ENCODE measurements at places on chromosomes 7 and 10.

- DNase-seq = no peak
These were observed 27.6 kb upstream of the ZNF32 start for GRCh38 chr10:43676331-43676730.

DNA sequence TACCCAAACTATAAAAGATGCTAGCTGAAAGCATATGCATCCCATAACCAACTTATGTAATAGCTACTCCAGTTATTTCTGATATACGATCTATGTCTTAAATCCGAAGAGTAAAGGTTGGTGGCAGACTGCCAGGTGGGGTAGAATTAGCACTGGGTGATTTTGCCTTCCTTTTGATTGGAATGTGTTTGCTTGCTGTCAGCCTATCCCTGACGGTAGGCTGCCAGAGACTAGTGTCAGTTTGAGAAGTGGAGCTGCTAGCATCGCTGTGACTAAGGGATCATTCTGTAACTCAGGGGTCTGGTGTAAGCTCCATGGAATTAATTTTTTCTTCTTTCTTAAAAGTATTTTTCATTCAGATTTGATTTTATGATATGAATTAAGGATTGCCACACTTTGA lies 9.5 kb upstream of the SEM1 start:
- no peak for DNase-seq

- DNase-seq = no peak
These were observed 14.5 kb upstream of the VCL start for GRCh38 chr10:73983096-73984047.

DNA sequence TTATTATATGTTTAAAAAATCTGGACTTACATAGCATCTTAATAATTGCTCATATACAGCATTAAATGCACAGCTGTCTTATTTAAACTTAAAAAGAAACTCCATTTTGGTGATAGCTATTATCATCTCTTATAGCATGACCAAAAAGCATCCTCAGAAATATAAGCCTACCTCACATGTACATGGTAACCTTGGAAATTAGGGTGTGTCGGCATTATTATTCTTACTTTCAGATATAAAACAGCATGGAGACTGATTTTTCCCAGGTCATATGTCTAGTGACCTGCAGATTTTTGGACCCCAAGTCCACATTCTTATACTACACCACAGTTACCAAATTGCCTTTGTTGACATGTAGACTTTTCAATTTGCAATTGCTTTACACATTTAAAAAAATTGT lies 29.1 kb upstream of the ITGB1 start:
- no peak for DNase-seq

DNA sequence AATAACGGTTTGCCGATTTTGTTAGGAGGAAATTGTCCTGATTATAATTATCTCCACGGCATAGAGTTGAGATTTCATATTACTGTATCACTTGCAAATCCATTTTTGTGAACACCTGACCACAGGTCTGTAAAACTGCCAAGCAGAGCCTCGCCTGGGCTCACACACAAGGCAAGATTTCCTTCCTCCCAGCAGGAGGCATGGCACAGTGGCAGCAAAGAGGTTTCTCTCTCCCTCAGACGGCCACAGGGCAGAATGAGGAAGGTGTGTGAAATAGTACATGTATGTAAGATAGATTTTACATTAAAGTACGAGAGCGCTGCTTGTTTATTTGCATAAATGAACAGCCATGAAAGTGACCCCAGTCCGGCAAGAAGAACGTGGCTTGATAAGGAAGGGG lies 130.1 kb downstream of the CELF2 start:
- no peak for DNase-seq

GRCh38 chr7:133570321-133570720 lies 317.4 kb downstream of the EXOC4 start:
- DNase-seq = no peak

- DNase-seq = no peak
These were observed 629.8 kb downstream of the ETV1 start for GRCh38 chr7:13359656-13360055.

GRCh38 chr10:9096288-9096687 lies 1041.8 kb downstream of the GATA3 start:
- DNase-seq = no peak

- DNase-seq = no peak
These were observed 13.8 kb upstream of the GPR146 start for GRCh38 chr7:1030444-1031070.

DNA sequence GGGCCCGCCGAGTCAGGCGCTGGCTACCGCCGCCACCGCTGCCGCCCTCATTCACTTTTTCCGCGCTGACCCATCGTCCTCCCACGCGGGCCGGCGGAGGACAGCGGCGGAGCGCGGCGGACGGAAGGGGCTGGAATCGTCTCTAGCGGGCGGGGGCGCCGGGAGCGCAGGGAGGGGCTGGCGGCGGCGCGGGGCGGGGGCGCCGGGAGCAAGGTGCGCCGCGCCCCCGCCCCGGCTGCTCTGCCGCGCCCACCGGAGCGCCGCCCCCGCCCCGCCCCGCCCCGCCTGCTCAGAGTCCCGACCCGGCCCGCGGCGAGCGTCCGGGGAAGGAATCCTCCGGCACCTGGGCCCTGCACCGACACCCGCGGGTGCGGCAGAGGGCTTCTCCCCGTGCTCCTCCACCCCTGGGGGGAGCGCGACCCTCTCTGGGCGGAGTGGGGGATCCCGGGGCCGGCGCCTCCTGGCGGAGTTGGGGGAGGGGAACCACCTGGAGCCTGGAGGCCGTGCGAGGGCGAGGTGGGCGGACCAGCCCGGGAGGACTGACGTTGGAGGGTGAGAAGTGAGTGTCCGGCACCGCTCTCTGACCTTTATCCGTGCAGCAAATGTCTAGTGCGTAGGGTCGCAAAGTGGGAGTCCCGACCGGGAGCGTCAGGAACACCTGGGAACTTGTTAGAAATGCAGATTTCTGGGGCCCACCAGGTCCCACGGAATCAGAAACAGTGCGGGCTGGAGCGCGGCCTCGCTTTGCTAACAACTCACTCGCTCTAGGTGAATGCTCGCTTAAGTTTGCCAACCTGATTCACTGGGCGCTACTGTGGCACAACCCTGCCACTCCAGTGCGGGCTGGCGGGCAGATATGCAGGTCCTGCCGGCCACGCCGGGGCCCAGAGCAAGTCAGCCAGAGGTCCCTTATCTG lies at the start of gene COBL:
TSS of gene COBL (minus strand) at position 144 of the 916 bp plus-strand sequence. CDS start 176 bp downstream, outside the sequence.
- no peak for DNase-seq

Data from stimulated activated CD4-positive, alpha-beta T cell treated with anti-CD3 and anti-CD28 coated beads, Interleukin-1b, Interleukin-23, amount 100 ng/mL, for 1 hour (primary cell).